ENCODE measurements at places on chromosomes 16 and 17.

GRCh38 chr16:2452650-2453049 lies 7.3 kb upstream of the TEDC2 start:
- DNase-seq = no peak

DNA sequence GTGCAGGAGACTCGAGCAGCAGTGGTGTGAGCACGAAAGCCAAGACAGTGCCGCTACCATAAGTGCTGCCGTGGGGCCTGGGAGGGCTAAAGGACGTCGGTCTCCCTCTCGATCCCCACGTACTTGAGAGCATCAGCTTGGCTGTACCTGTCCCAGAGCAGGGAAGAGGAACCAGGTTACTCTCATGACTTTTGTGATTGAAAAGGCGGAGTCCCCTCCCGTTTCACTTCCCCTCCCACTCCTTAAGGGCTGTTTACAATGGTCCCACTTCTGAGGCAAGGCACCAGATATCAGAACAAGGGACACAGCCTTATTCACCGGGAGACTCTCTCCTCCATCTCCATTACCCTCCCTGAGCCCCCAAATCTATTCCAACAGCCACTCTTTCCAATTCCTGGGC lies 20.1 kb downstream of the CNTNAP1 start:
- DNase-seq = no peak

- DNase-seq = no peak
Measured at GRCh38 chr17:83176623-83177583, 97.5 kb downstream of the METRNL start.

- DNase-seq = no peak
Measured at GRCh38 chr17:27153005-27153404, 140.9 kb upstream of the WSB1 start.

DNA sequence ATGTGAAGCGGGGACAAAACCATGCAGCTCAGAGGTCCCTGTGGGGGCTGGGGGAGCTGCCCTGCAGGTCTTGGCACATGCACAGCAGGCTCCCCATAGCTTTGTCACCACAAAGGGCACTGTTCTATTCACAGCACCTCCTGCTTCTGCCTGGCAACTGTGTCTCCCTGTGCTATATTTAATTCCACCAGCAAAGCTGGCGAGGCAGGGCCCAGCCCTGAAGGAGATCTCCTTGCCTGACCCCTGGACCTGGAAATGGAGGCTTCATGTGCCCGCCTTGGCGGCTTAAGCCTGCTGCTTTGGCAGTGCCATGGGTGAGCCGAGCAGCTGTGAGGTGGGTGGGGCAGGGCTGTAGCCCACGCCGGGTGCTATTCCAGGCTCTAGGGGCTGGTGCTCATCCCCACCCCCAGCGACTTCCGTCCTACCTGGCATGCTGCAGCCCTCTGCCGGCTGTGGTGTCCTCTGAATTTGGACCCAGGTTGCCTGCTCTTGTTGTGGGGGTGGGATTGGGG lies 6.8 kb downstream of the LDHD start:
- DNase-seq = no peak

GRCh38 chr17:30526401-30526800 lies 49.2 kb downstream of the GOSR1 start:
- no peak for DNase-seq

DNA sequence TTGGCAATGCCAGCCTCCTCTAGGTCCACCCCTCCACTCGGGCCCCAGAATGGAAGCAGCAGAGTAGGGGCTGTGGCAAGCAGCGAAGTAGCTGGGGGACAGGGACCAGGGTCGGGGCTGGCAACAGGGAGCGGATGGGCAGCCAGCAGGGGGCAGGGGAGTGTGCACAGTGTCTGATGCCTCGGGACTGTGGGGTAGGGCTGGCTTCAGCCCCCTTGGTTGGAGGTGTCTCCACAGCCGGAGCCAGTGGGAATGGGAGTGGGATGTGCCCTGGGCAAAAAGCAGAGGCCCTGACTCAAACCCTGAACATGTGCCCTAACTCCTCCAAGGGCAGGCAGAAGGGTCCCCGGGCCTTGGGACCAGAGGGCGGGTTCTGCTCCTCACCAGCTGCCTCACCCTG lies 18.5 kb upstream of the ARHGAP27 start:
- DNase-seq = no peak

DNA sequence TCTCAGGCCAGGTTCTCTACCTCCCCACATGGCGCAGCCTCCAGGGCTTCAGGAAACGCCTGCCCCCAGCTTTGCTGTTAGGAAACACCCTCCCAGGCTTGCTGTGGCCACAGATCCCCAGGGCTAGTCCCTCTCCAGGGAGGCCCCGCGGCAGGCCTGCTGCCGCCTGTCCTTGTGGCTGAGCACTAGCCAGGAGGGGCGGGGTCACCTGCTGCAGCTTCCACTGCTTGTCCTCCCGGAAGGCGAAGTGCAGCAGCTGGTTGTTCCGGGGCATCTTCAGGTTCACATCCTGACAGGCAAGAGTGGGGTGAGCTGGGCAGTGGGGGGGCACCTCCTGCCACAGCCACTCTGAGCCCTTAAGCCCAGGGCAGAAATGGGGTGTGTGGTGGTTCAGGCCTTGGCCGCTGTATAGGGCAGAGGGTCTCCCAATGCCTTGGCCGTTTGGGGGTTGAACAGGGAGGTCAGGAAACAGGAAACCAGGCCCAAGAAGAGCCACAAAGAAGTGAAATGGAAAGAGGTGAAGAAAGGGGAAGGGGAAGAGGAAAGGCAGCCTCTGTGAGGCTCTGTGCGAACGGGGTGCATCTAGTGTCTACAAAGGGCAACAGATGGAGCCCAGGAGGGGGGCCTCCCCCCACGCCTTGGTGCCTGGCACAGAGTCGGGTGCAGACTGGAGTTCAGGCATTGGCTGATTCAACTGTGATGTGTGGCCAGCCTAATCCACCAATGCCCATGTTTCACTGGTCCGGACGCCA lies 2.0 kb downstream of the ROGDI start:
- no peak for DNase-seq

DNA sequence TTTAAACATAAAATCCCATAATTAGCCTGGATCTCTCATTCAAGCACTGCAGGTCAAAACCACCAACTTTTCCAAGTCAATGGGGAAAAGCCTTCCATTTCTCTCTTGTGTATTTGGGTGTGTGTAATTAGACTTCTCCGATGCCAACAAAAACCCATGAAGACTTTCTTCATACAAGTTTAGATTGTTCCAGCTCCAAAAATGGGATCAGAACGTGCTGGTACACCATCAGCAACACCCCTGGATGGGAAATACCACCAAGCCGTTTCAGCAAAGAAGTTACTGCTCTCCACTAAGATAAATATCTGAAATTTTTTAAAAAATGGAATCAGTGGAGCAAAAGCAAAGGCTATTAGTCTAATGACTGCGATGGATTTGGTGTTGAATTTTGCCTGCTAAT lies 837.3 kb upstream of the SOX9 start:
- DNase-seq = no peak

- no peak for DNase-seq
Measured at GRCh38 chr16:82008957-82009592, 2.2 kb downstream of the SDR42E1 start.

- DNase-seq = no peak
Measured at GRCh38 chr17:16297367-16298139, 55.7 kb downstream of the CENPV start.

DNA sequence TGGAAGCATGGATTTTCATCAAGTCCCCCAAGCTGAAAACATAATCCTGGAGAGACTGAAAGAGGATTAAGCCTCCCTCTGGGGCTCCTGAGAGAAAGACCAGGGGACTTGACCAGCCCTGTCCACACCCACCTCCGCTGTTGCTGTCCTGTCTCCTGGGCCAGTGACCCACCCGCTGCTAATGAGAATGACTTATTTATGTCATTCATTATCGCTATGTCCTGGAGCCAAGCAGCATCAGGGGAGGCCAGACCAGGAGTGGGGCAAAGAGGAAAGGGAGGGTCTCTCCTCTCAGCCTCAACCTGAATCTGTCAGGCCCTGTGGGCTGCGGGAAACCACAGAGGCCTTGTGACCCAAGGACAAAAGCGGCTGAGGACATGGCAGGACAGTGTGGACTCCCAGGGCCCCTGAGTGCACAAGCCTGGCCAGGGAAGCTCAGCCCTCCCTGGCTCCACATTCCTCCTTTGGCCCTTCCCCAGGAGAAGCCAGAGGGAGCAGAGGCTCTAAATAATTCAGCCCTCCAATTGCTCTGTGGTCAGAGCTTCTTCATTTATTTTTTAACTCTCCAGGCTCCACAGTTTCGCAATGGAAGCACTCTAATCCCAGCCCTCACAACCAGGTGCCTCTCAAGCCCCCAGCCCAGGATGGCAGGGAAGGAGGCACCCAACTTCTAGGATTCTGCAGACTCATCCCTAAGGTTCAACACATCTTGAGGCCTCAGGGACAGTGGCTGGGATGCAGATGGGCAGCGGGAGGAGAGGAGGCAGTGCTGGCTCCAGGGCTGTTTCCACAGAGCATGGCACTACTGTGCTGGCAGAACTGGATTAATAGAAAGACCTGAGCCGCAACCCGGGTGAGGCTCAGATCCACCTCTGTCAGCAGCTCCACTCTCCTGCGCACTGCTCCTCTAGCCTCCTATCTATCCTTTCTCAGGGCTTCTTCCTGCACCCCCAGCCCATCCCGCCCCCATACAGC lies 19.1 kb downstream of the CUEDC1 start:
- DNase-seq = no peak

DNA sequence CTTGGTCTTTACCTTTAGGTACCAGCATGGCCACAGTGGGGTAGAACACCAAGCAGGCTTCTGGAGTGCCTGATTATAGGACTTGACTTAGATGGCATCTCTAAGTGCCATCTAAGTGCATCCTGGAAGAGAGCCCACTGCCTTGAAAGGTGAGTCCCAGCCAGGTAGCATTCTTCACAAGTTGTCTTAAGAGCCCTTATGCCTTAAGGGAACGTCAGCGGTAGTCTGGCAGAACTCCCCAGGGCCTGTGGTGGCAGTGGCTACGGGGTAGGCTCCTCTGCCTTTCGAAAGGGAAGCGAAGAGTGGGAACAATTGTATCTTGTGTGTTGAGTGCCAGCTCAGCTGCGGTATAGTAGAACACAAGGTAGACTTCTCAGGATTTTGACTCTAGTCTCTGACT lies 549.0 kb downstream of the HS3ST4 start:
- DNase-seq = no peak

- DNase-seq = no peak
Measured at GRCh38 chr17:14321476-14321949, 20.6 kb downstream of the HS3ST3B1 start.

DNA sequence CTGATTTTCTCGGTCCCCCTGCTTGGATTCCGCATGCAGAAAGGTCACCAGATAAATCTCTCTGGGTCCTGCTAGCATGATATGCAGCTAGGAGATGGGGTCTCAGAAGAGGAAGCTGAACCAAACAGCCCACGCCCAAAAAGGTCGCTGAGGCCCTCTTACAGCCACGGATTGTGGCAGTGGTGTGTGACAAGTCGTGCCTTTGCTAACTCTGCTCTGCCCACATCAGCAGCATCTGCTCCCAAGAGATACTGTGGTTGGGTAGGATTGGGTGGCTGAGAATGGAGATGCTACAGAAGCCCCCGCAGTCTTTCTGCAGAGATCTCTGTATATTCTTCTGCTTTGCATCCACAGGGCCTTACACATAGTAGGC lies 15.2 kb upstream of the SKAP1 start:
- no peak for DNase-seq

DNA sequence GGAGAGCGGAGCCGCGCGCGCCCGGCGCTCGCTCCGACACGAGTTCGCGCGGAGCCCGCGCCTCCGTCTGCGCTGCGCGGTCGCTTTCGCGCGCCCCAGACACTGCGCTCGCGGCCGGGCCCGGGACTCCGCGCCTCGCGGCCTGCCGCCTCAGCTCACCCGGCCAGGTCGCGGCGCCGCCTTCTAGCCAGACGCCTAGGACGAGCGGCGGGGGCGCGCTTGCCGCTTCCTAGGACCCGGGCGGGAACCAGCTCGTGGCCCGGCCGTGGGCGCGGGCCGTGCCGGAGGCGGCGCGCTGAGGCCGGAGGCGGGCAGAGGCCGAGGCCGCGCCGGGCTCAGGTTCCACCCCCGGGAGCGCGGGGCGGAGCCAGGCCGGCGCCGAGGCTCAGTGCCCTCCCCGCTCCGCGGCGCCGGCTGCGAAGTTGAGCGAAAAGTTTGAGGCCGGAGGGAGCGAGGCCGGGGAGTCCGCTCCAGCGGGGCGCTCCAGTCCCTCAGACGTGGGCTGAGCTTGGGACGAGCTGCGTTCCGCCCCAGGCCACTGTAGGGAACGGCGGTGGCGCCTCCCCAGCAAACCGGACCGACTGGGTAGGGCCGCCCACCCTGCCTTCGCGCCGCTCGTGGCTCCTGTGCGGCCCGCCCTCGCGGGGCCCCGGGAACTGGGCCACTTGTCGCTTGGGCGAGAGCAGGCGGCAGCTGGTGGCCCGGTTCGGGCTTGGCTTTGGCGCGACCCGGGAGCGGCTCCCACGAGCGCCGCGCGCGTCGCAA lies at the start of gene SPHK1:
Gene SPHK1, plus strand, starts transcription at position 388 of the 765 bp plus-strand sequence. CDS start 1,036 bp downstream, outside the sequence.
- peak; percentile 85 for DNase-seq

GRCh38 chr17:45284176-45285140 lies 22.6 kb upstream of the SPATA32 start:
- peak; percentile 41 for DNase-seq

- peak; percentile 54 for DNase-seq
Measured at GRCh38 chr16:78209951-78210661, 110.7 kb downstream of the WWOX start.

DNA sequence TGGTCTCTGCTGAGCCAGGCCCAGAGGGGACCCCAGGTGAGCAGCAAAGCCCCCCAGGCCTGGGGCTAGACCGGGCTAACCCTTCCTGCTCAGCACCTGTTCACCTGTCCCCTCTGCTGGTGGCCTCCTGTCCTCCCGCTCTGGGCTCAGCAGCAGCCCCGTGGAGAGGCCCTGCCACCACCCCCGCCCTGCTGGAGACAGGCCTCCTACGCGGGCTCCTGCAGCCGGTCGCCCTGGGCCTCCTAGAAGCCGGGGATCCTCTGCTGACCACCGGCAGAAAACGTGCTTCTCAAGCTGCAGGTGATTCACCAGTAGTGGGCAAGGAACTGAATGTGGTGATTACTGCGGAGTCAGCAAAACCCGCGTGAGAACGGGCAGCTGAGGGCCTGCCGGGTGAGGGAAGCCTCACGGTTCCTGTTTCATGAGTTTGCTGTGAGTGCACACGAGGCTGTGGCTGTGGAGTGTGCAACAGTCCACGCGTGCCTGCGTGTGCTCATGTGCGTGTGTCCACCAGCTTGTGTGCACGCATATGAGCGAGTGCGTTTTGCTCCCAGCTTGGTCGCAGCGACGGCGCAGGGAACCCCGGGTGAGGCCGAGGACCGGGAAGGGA lies 792 bp downstream of the SECTM1 start:
- peak; percentile 75 for DNase-seq

GRCh38 chr16:25988084-25988483 lies 296.3 kb downstream of the HS3ST4 start:
- DNase-seq = no peak

DNA sequence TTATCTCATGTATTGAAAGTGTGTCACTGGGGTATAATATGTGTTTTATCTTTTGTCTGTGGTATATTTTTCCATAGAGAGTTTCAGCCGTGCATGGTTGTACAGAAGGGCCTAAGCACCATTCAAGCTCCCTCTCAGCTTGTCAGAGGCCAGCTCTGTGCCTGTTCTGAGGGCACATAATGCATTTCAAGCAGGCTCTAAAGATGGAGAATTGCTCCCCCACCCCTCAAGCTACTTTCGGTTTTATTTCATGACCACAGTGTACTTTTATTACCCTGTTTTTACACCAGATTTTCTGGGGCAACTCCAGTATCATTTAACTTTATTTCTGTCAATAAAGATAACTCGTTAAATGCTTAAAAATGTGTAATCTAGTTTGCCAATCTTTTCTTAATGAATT lies 131.7 kb downstream of the SHISA6 start:
- no peak for DNase-seq

GRCh38 chr17:83186226-83186625 lies 106.8 kb downstream of the METRNL start:
- no peak for DNase-seq

Data from T47D (cell line).